Kidney epithelial cell (primary cell): ENCODE measurements at places on chromosomes 7 and 10.

DNA sequence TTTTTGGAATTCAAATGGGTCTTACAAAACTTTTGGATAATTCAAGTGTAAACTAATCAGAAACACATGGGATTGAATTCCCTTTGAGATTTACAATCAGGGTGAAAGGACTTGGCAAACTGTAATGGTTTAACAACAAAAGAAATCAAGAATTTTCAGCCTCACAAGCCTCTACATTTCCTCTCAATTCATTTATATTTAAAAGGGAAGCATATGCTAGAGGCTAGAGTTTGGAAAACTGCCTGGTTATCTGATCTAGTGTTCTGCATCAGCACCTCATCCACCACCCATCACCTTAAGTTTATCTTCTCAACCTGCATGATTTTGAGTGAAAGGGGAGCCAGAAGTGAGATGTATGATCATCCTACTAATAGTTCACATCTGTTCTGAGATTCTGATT lies 120.7 kb downstream of the TES start:
- no peak for DNase-seq

GRCh38 chr7:155398944-155399343 lies 59.0 kb upstream of the EN2 start:
- no peak for DNase-seq

DNA sequence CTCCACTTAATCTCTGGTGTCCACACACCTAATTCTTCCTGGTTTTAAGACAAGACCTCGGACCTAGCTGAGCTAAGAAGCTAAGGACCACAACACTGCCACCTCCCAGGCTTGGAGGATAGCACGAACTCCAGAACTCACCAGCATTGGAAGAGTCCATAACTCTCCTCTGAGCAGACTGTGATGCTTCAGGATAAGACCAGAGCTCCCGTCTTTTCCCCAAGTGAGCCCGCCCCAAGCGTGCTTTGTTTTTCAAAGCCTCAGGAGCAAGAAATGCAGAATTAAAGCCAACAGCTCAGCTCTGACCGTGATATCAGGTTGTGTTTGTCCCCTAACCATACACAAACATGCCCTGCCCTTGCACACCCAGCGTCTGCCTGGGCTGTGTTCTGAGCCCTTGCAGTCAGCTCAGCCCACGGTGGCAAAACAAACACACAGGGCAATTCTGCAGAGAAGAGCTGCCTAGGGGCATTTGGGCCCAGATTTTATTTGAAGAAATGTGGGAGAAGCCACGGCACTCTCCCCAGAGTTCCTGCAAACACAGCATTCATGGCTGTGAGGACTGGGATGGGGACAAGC lies 145.4 kb downstream of the WDR11 start:
- DNase-seq = no peak

DNA sequence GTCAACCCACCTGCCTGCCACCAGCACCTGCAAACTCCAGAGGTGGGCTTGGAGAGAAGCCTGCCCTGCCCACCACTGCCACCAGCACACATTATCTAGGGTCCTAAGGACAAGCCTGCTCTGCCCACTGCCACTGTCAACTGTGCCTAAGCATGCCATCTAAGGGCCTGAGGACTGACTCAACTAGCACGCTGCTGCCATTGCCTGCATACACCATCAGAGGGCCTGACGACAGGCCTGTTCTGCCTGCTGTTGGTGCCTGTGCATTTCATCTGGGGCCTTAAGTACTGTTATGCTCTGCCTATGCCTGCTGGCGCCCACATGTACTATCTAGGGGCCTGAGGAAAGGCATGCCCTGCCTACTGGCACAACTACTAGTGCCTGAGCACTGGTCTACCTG lies 27.0 kb upstream of the LRRD1 start:
- DNase-seq = no peak

DNA sequence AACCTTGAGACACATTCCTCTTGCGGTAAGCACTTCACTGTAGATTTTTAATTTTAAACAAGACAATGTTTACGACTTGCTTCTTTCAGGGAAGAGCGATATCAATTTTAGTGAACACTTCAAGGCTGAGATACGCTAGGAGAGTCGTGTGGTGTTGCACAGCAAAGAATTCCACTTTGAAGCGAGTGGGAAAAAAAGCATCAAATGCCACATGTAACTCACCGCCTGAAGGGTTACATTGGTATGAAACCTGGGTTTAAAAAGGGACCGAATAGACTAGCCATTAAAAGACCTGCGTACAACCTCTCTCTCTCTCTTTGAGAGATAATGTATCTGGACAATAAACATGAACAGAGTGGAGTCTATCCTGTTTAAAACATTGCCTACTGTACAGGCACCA lies 68.8 kb upstream of the ATRNL1 start:
- DNase-seq = no peak

DNA sequence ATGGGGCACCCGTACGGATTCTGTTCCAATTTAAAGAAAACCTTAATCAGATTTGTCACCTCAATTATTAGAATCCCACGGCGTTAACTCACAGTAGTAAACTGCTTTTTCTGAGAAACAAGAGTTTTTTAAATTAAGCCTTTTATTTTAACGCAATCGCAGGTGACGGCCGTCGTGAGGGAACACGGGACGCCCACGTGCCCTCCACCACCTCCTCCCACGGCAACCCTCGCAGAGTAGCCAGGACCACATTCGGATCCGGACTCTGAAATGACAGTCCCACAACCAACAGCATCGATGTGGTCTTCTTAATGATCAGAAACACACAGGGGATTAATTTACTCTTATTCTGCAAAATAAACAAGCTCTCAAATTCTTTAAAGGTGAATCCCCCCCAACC lies 22.0 kb upstream of the GPR146 start:
- no peak for DNase-seq

- no peak for DNase-seq
These were observed 66.1 kb upstream of the STK17A start for GRCh38 chr7:43516581-43517342.

DNA sequence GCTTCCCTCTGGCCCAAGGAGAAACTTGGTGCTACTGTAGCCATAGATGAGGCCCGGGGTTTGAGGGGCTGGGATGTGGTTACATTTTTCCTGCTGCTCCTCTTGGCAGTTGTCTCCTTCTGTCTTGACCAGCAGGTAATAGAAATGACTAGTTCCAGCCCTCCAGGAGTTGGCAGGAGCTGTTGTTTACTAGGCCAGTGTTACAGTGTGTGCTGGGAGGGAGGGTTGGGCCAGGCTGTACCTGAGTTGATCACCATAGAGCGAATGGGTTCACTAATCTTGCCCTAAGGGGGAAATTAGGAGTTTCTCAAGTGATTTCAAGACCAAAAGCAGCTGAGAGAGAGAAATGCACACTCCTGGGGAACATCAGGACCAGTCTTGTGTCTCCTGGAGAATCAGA lies 34.9 kb downstream of the PAX2 start:
- no peak for DNase-seq

DNA sequence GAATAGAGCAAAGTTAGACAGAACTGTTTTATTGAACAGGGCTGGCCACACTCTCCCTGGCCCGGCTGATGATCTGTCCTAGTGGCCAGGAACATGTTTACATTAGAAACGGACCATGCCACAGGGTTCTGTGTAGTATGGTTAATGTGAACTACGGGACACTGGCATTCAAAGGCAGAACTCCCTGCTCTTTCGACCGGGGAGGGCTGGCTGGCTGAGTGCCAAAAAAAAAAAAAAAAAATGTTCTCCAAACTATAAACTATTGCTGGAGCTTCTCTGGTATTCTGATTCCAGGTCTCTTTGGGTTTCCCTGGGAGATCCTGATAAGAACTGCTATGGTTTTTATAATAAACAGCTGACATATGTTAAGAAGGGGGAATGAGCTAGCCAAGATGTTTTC lies 1262.6 kb upstream of the SORCS1 start:
- DNase-seq = no peak
